ENCODE measurements at places on chromosomes 13 and 19.

- DNase-seq, result peak; percentile 5
Measured at GRCh38 chr13:48595431-48596429, 58.0 kb upstream of the CYSLTR2 start.

GRCh38 chr19:29841559-29842367 is 30.0 kb downstream of the CCNE1 start:
- DNase-seq, result no peak

GRCh38 chr13:65940720-65941119 is 1289.4 kb downstream of the PCDH9 start:
- DNase-seq, result peak; percentile 93

DNA sequence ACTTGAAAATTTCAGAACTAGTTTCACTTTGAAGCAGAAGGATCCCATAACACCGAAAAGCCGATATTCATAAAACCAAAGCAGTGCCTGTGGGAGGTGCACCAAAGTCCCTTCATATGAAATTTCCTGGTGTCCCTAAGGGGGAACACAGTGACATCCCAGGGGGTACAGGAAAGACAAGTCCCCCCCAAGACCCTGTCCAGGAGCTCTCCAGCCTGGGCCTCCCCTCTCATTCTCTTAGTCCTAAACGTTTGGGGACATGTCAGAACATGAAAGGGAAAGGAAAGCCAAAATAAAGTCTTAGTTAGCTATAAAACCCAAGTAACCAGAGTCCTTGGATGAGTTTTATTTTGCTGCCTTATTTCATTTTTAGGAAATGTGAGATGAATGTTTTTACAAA is 56.6 kb downstream of the MRPL57 start:
- DNase-seq, result no peak

DNA sequence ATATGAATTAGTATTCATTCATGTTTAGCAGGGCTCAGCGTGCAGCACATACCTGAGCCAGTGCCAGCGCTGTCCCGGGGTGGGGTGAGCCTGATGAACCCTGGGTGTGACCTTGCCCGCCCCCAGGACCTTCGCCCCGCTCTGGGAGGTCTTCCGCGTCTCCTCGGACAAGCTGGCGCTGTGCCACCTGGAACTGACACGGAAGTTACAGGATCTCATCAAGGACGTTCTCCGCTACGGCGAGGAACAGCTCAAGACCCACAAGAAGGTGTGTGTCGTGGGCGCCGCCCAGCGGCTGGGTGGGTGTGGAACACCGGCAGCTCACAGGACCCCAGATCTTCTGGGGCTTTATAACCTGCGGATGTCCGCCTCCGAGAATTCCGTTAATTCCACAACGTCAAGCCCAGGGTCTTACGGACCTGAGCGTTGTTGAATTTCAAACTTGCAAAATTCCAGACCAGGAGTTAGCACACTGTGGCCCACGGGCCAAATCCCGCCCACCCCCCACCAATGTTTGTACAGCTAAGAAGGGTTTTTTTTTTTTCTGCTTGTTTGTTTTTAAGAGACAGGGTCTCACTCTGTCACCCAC is 15.4 kb downstream of the FCHO1 start:
- DNase-seq, result no peak

- DNase-seq, result no peak
Measured at GRCh38 chr13:31923134-31923763, 108.3 kb upstream of the FRY start.

- DNase-seq, result peak; percentile 14
Measured at GRCh38 chr19:16202320-16203255, 4.9 kb downstream of the AP1M1 start.

DNA sequence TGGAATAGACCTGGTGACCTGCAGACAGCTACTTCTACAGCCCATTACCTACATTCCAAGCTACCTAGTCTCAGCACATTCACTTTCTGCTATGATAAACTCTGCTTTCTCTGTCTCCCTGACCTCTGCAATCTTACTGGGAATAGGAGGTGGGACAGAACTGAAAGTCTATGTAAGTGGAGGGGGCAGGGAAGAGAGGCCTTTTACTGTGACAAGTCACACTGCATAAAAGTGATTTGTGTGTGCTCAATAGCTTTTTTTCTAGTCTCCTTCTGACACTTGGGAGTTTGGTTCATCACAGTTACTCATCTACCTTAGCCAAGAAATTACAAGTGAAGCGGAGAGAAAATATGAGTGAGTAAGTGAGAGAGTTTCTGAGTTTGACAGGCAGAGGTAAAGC is 322.4 kb downstream of the OLFM4 start:
- DNase-seq, result no peak

GRCh38 chr19:15210323-15210781 is 9.6 kb upstream of the NOTCH3 start:
- DNase-seq, result no peak

DNA sequence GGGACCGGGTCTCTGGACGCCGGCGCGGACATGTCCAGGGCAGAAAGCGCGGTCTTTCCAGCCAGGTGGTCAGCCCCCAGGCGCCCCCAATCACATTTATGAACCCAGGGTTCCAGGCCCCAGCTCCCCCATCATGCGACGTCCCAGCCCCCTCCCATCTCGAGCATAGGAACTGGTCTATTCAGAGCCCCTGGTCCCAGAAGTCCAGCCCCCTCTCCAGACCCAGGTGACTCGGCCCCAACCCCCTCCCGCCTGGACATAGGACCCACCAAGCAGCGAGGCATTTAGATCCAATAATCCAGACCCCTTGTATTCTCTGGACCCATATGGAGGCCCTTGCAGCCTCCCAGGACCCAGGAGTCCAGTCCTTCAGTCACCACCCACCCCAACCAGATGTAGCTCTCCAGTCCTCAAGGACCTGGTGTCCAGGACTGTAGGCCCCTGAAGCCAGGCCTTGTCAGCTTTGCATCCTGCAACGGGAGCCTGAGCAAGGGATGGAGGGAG is 501 bp downstream of the APLP1 start:
- no peak for DNase-seq

DNA sequence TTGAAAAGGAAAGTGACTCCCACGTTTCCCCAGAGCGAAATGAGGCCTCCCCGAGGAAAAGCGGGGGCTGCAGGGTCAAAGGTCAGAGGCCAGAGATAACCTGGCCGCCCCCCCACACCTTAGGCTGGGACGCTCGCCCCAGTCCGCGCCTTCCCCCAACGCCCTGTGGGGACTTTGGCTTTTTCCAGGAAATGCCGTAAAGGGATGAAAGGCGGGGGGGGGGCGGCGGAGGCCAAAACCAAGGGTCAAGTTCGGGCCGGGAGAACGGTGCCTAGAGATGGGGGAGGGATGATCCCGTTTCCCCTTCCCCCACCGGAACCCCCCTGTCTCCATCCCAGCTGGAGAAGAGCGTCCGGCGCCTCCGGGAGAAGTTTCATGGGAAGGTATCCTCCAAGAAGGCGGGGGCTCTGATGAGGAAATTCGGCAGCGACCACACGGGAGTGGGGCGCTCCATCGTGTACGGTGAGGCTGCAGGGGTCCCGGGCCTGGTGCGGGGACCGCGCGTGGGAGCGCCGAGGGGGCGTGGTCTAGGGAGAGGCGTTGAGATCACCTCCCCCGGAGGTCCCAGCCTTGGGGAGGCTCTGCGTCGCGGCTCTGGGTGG is 575 bp downstream of the SHFL start:
- no peak for DNase-seq

DNA sequence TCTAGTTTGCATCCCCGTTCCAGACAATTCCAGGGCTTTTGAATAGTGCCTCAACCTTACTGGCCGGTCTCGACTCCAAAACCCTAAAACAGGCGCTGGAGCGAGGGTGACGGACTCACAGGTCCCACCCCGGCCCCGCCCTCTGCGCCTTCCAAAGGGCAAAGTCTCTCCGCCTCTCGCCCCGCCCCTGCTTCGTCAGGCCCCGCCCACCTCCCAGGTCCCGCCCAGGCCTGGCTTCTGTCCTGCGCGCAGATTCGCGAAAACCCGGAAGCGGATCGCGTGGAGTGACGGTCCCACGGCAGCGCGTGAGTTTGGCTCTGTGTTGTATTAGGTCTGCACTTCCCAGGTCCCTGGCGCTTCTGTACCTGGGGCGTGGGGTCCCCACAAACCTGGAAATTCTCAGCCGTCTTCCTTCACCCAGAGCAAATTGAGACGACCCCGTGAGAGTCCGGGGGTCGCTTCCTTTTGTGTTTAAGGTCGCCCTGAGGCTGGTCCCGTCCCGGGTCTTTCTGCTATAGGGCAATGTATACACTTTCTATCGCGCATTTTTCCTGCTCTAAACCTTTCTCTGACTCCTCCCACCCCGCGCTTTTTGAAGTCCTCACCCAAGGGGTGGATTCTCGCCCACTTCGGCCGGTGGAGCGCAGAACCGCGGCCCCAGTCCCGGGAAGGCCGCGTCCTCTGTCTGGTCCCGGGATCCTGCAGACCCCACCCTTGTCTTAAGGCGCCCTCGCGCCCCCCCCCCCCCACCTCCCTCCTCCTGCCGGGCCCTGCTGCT is at the start of gene ZNF813:
Gene ZNF813 (plus strand): TSS at position 249 of the 778 bp plus-strand sequence. CDS start 16,090 bp downstream, outside the sequence.
- peak; percentile 89 for DNase-seq

DNA sequence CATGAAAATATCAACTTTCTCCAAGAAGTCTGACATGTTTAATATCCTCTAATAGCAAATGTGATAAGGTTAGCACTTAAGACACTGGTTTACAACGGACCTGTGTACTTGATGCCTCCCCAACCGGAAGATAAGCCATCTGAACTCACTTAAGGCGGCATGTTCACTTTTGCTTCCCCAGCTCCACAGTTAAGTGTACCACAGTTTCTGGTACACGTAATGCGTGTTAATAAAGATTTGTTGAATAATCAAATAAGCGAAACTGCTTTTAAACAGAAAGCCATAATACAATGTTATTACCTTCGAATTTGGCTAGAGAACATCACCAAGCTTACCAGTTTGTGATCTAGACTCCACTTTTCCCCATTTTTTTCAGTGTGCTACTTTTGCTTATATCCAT is 1.4 kb upstream of the PAN3 start:
- DNase-seq, result peak; percentile 47

DNA sequence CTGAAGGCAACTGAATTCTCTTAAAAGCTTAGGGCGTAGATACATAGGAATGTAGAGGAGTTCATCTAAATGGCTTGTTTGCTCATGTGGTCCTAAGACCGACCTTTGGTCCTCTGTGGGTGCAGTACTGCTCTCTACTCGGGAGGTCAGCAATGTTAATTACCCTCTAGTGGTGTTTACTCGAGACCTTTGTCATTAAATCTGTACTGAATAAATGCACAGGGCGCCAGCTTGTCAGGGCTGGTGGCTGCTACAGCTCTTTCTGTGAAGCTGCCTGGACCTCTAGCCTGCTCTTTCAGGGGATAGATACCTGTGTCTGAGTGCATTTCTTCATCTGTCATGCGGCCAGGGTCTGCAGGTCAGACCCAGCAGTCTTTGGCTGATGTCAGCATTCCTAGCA is 29.2 kb upstream of the MPHOSPH8 start:
- DNase-seq, result no peak

- DNase-seq, result no peak
Measured at GRCh38 chr19:40673397-40673796, 17.1 kb downstream of the NUMBL start.

GRCh38 chr13:26497968-26498511 is 59.4 kb upstream of the WASF3 start:
- no peak for DNase-seq

GRCh38 chr13:29846475-29847256 is 3.8 kb downstream of the UBL3 start:
- peak; percentile 22 for DNase-seq

DNA sequence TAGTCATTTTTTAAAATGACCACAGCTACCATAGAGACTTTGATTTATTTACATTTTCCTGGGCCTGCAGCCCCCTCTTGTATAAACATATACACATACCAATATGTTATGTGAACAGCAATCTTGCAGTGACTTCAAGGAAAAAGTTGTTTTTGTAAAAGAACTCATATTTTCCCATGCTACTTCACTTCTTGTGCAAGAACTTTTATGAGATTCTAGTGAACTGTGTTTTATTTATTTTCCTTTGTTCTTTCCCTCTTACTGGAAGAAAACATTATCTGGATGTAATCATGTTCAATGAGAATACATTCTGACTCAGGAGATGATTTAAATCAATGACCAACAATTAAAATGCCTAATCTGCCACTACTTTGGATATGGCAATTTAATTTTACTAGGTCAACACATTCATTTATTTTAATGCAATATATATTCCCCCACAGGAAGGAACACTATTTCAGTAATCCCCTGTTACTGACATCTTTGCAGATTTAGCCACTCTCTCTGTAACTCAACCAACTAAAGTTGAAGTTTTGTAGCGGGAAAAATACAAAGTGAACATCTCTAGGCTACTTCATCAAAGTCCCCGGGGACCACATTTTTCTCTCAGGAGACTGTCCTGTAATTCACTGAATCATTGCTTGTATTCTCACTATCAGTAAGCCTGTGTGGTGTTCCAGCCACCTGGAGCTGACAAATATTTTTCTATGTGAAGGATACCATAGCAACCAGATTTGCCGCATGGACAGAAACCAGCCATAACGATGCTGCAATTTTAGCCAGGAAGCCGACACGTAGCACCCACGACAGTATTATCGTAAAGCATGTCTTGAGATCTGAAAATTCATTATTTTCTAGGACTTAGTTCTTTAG is 90.5 kb downstream of the STARD13 start:
- DNase-seq, result peak; percentile 43

DNA sequence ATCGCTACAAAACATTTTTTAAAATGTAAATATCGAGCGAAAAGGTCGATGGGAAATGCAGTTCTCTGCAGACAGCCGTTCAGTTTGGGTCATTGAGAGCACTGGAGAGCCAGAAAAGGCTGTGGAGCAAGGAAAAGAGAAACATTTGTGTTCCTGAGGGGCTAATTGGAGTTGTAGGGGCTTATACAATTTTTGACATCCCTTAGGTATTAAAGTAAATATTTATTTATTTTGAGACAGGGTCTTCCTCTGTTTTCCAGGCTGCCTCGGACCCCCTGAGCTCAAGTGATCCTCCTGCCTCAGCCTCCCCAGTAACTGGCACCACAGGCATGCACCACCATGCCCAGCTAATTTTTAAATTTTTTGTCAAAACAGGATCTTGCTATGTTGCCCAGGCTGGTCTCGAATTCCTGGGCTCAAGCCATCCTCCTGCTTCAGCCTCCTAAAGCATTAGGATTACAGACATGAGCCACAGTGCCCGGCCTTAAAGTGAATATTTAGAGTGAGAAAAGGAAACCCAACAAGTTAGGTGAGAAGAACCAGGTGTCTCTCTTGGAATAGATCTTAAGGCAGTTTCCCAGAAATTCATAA is 825 bp upstream of the YIF1B start:
- no peak for DNase-seq

DNA sequence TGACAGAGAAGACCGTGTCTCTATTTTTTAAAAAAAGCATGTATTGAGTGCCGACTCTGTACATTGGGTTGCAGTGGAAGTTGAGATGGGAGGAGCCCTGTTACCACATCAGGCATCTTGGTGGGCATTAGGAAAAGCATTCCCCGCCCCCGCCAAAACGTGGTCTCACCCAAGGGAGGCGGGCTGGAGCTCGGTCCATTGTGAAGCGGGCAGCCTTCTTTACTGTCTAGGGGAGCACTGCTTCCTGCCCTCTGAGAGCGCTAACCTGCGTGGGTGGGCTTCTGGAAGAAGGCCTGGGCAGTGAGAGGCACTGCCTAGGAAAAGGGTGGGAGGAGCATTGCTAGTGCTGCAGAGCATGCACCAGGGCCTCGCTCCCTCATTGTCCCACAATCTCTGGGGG is 3.9 kb downstream of the NR1H2 start:
- no peak for DNase-seq

GRCh38 chr13:93628136-93628797 is 401.7 kb downstream of the GPC6 start:
- DNase-seq, result no peak

GRCh38 chr13:94967183-94968039 is 255.1 kb upstream of the SOX21 start:
- peak; percentile 65 for DNase-seq
